ENCODE measurements at places on chromosomes 3 and 15. TPM values are rescaled to one million over a fixed set of nuclear protein-coding genes. Genes with fewer than 3 reads are reported as not detected.

DNA sequence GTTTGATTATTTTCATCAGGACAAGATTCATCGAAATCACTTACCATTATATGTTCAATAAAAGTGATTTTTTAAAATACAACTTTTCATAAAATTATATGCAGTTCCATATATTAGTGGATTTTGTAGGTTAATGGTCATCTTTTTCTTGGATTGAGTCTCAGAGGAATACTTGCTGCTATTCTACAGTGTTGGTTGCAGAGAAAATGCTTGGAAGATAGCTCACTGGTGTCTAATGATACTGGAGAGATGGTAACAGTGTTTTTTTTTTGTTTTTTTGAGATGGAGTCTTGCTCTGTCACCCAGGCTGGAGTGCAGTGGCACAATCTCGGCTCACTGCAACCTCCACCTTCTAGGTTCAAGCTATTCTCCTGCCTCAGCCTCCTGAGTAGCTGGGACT is 143.3 kb downstream of the TCF12 start:
- H3K4me1 ChIP-seq = peaks cover 39% of the 10 kb centered on the region
- no peak for DNase-seq
- no peak overlapping the region for H3K27ac ChIP-seq

DNA sequence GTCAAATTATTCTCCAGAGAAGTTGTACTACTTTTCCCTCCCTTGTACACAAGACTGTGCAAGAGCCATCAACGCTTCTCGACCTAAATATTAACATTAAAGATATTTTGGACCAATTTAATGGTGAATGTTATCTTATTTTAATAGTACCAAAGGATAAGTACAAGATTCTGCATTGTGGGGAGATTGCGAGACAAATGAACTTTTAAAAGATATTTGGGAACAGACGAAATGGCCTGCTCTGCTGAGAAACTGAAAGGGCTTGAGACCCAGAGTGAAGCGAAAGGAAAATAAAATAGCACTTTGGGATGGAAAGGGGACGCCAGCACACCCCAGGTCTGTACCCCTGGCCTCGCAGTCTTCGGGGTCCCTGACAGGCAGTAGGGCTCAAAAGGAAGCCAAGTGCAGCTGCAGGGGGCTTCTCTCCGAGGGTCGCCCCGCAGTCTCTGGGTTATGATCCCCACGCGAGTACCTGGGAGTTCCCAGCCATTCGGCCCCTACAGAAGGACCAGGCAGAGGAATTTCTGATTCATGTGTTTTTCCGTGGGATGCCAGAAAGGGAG is 97.6 kb upstream of the VGLL3 start:
- no peaks in the 10 kb centered on the region for H3K4me1 ChIP-seq
- peak overlapping the region; percentile 73 for H3K4me3 ChIP-seq
- peak overlapping the region; percentile 87 for H3K27ac ChIP-seq
- H3K27me3 ChIP-seq = no peaks in the 10 kb centered on the region
- DNase-seq = peak; percentile 62

The MYO5C gene
- total RNA-seq = 3.6 TPM

DNA sequence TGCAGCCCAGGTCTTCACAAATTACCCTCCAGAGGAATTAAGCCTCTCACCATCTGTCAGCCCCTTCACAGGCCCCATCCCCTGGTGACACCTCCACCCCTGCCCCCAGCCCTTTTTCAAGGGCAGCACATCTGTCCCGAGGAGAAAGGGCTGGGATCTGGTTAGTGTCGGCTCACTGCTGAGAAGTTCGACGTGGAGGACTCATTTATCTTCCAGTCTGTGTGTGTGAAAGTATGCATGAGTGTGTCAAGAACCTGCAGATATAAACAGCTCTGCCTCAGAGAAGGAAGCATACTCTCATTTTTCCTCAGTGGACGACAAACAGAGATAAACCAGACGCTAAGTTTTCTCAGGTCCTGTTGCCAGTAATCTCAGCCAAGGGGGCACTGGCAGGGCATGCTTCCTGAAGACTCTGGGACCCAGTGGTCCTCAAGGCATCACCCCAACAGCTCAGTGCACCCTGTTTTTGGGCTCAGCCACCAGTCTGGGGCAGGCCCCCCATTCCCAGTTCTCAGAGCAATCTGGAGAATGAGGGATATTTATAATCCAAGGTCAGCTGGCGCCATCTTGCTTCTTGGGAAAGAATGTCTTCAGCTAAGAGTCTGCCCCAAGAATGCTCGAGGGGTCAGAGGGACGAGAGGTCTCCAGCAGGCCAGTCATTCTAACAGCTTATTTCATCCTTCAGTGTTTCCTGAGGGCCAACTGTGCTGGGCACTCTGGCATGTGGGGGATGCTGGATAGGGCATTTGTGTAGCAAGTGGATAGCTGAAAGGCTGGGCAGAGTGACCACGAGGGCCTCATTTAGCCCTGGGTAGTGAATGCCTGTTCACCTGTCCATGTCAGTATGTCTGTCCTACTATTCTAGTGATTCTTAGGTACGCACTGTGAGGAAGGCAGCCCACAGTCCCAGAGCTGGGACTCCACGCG is 73.6 kb downstream of the ADCY5 start:
- DNase-seq = peak; percentile 70
- H3K4me3 ChIP-seq = no peak overlapping the region
- peaks cover 94% of the 10 kb centered on the region for H3K4me1 ChIP-seq
- peak overlapping the region; percentile 91 for H3K27ac ChIP-seq
- H3K36me3 ChIP-seq = no peaks in the 10 kb centered on the region
- H3K27me3 ChIP-seq = no peaks in the 10 kb centered on the region

GRCh38 chr3:105118905-105119304 is 247.8 kb upstream of the ALCAM start:
- H3K4me1 ChIP-seq = no peaks in the 10 kb centered on the region
- H3K36me3 ChIP-seq = no peaks in the 10 kb centered on the region
- no peak for DNase-seq
- H3K4me3 ChIP-seq = no peak overlapping the region
- no peak overlapping the region for H3K27ac ChIP-seq
- no peaks in the 10 kb centered on the region for H3K27me3 ChIP-seq

- no peaks in the 10 kb centered on the region for H3K36me3 ChIP-seq
- no peak overlapping the region for H3K4me3 ChIP-seq
- H3K4me1 ChIP-seq = peaks cover 24% of the 10 kb centered on the region
- H3K27me3 ChIP-seq = no peaks in the 10 kb centered on the region
Measured at GRCh38 chr15:92612891-92613290, 42.7 kb downstream of the FAM174B start.

- H3K4me3 ChIP-seq = no peak overlapping the region
- peaks cover 70% of the 10 kb centered on the region for H3K4me1 ChIP-seq
- H3K36me3 ChIP-seq = no peaks in the 10 kb centered on the region
- DNase-seq = peak; percentile 70
- peak overlapping the region; percentile 78 for H3K27ac ChIP-seq
Measured at GRCh38 chr15:22963641-22964040, 16.5 kb downstream of the CYFIP1 start.

DNA sequence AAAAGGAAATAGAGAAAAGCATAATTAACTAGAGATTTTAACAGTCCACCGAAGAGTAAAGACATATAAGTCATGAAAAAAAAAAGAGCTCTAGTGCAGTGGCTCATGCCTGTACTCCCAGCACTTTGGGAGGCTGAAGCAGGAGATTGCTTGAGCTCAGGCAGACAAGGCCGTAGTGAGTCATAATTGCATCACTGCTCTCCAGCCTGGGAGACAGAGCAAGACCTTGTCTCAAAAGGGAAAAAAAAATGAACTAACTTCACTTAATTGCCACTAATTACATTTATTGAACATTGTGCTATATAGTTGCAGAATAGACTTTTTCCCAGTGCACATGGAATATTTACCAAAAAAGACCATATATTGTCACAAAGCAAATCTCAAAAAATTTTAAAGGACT is 221.8 kb downstream of the CBLB start:
- H3K27me3 ChIP-seq = no peaks in the 10 kb centered on the region
- no peak overlapping the region for H3K4me3 ChIP-seq
- no peak overlapping the region for H3K27ac ChIP-seq
- DNase-seq = no peak
- H3K36me3 ChIP-seq = no peaks in the 10 kb centered on the region

DNA sequence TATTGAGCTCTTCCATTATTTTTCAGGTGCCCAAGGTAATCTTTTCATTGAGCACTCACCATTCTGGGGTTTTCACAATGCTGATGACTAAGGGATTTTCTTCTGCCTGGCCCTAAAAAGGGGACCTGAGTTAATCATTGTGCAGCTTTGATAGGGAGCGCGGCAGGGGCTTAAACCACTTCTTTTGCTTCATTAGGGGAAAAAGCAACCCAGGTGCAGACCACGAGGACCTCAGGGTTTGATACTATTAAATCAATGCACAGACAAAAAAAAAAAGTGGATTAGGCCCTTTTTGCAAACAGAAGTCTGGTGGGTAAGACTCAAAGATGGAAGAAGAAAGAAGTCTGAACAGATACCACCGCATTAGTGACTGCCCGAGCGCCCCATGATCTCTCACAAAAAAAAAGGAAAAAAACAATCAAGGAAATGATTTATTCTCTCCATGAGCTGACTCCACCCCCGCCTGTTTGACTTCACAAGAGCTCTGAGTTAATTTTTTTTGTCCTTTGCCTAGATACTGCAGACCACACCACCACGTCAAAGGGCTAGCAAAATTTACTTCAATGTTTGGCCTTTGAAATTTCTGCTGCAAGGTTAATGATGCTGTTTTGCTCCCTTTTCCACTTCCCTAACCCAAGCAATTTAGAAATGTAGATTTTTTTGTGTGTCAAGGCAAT is 78.0 kb upstream of the FEZF2 start:
- H3K36me3 ChIP-seq = no peaks in the 10 kb centered on the region
- DNase-seq = no peak
- H3K4me1 ChIP-seq = no peaks in the 10 kb centered on the region
- H3K27me3 ChIP-seq = no peaks in the 10 kb centered on the region
- H3K4me3 ChIP-seq = no peak overlapping the region

DNA sequence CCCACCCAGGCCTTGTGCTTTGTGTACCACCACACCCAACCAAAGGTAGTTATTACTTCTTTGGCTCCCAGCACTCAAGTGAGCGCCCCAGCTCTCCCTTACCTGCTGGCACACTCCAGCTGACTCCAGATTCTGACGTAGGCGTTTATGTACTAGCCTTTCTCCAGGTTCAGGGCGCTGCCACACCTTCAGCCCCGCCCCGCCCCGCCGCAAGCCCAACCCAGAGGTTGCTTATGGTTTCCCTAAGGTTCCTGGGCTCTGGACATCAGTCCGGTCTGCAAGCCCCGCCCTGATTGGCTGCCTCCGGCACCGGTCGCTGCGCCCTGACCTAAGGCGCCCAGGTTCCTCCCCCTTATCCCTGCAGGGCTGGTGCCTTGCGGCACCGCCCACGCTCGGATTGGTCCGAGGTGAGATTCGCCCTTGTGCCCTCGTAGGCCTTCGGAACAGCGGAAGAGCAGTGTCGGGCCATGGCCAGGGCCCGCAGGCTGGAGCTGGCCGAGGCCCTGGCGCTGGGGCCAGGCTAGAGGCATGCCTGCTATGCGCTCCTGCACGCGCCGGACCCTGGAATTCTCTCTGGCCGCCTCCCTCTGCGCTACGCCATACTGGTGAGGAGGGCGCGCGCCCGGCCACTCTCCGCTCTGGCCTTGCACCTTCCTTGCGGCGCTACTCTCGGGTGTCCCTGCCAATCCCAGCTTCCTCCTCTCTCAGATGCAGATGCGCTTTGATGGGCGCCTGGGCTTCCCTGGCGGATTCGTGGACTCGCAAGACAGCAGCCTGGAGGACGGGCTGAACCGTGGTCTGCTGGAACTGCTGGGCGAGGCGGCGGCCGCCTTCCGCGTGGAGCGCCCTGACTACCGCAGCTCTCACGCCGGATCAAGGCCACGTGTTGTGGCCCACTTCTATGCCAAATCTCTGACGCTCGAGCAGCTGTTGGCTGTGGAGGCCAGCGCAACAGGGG is 19.8 kb upstream of the NUDT16 start:
- H3K27me3 ChIP-seq = no peaks in the 10 kb centered on the region
- H3K4me3 ChIP-seq = peak overlapping the region; percentile 36
- no peaks in the 10 kb centered on the region for H3K36me3 ChIP-seq
- peaks cover 12% of the 10 kb centered on the region for H3K4me1 ChIP-seq

- no peak for DNase-seq
- no peaks in the 10 kb centered on the region for H3K4me1 ChIP-seq
- H3K27me3 ChIP-seq = no peaks in the 10 kb centered on the region
- H3K27ac ChIP-seq = no peak overlapping the region
Measured at GRCh38 chr15:51765751-51766150, 14.4 kb downstream of the TMOD2 start.

DNA sequence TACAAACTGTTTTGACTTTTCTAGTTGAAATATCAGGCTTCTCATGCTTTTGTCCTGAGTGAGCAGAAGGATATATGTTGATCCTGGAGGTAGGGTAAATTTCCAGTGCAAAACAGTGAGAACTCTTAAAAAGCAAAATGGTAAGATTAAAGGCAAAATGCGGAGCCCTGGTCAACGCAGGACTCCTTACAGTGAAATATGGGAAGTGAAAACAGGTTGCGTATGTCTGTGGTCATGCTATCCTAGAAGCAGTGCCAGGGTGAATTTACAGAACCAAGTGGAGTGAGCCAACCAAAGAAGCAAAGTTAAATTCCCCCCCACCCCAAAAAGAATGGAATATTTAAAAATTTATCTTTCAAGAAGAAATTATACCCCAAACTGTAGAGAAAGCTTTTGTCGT is 256.4 kb downstream of the NR2F2 start:
- DNase-seq = no peak
- H3K4me3 ChIP-seq = no peak overlapping the region
- no peak overlapping the region for H3K27ac ChIP-seq
- H3K4me1 ChIP-seq = peaks cover 3% of the 10 kb centered on the region
- H3K27me3 ChIP-seq = no peaks in the 10 kb centered on the region
- H3K36me3 ChIP-seq = no peaks in the 10 kb centered on the region

The GPR15 gene
- total RNA-seq = not detected

The DAPK2 gene
- total RNA-seq = 2.1 TPM

DNA sequence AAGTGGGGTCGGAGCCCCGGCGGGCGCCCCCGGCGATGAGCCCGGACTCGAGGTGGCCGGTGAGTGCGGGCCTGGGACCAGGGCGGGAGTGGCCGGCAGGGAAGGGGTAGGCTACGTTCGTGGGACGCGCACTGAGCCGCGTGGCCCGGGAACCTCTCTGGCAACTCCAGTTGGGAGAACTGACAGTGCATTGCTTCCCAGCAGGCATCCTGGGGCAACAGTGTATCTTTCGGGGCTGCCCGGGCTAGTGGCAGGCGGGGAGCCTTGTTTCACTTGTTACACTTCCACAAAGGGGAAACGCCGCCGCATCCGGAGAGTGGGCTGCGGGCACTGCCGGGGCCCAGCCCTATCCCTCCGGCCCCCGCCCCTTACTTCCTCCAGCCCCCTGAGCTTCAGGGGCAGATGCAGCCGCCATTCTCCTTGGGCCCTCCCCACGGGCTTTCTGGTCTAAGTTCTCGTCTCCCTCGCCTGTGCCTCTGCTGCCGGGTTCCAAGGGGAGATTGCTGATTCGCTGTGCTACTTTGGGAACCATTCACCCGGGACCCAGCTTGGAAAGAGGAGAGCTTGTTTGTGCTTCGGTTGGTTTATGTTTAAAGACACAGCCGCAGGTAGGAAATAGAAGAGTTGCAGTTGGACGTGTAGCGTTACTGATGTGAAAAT is 675 bp downstream of the BRPF1 start:
- no peak for DNase-seq
- peak overlapping the region; percentile 91 for H3K27ac ChIP-seq
- H3K36me3 ChIP-seq = peaks cover 14% of the 10 kb centered on the region
- H3K27me3 ChIP-seq = no peaks in the 10 kb centered on the region
- no peaks in the 10 kb centered on the region for H3K4me1 ChIP-seq
- peak overlapping the region; percentile 99 for H3K4me3 ChIP-seq
